Fibroblast of pulmonary artery (primary cell): ENCODE measurements at places on chromosomes 6 and 20.

- peak; percentile 84 for DNase-seq
Observed at GRCh38 chr6:166553563-166554271, 32.8 kb downstream of the RAMACL start.

DNA sequence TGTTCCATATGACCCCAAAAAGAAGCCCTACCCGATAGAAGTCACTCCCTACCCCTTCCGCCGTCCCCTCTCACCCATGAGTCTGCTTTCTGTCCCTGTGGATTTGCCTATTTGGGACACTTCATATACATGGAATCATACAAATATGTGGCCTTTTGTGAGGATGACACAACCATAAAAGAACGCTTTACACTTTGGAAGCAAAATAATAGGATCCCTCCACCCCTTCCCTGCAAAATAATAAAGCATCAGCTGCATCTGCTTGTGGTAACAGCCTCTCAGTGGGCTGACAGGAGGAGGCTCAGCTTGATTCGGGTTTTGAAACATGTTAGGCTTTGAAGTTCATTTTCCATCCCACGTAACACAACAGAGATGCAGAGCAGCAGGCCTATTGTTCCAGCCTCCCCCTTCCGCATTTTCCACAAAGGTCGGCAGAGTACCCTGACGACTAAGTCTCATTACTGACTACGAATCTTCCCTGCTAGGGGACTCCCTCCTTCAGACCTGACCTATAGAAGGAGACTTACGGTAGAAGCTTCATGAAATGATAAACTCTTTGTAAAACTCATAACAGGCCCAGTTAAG, 99.1 kb downstream of the ALDH8A1 start:
- DNase-seq: peak; percentile 87

GRCh38 chr6:63496361-63496804, 75.9 kb upstream of the LOC128125822 start:
- no peak for DNase-seq

DNA sequence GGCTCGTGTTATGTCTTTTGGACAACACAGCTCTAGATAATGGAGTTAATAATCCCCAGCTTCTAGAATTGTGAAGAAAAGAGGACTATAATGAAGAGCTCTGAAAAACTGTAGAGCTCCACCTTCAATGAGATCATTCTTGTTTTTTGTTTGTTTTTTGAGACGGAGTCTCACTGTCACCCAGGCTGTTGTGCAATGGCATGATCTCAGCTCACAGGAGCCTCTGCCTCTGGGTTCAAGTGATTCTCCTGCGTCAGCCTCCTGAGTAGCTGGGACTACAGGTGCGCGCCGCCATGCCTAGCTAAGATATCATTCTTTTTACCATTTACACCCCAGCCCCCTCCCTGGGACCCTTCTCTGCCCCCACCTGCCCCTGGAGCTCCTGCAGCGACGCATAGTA, 36.6 kb downstream of the ERGIC3 start:
- no peak for DNase-seq

DNA sequence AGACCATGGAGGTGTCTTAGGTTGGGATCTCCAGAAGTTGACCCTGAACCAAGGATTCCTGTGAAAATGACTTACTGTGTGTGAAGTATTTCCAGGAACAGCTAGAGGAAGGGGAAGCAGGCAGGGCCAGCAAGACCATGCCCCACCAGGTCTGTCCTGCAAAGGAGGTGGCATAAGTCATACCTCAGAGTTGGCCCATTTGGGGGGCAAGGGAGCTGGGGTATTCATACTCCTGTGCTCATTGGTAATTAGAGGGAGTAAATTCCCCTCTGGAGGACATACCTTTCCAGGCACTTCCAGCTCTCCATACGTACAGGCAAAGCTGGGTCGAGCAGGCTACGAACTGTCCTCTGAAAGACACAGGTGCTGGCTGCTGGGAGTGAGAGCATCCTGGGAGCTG, 72.4 kb downstream of the STK35 start:
- no peak for DNase-seq

- DNase-seq: no peak
Observed at GRCh38 chr20:46213946-46214823, 94.1 kb downstream of the CDH22 start.

DNA sequence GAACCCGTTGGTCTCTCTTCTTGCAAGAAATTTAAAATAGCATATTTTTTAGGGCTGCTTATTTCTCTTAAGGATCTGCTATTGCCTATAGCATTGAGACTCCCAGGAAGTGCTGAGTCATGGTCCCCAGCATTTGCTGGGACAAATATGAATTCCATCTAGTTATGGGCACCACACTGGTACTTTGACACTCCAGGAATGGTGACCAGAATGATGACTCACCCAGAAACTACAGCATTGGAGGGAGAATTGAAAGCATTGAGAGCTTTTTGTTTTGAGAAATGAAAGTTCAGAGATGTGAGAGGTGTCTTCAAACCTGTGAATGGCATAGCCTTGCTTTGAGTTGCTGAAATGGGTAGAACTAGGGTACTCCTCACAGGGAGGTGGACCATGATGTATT, 699.7 kb downstream of the DHX35 start:
- peak; percentile 14 for DNase-seq

DNA sequence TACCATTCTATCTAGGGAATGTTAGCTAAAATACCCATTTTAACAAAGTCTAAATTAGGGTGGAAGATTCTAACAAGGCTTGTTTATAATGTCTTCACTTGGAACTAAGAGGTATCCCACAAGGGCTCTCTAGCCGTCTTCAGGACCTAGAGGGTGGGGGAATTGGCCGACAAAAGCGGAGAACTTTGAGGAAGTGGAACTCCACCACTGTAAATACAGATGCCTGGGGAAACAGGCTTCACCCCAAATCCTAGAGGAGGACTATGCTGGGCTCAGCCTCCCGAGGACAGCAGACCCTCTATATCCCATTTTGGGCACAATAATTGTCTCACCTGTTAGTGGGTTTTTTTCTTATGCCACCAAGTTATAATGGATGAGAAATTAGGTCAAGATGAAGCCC, 58.0 kb upstream of the TFB1M start:
- no peak for DNase-seq

DNA sequence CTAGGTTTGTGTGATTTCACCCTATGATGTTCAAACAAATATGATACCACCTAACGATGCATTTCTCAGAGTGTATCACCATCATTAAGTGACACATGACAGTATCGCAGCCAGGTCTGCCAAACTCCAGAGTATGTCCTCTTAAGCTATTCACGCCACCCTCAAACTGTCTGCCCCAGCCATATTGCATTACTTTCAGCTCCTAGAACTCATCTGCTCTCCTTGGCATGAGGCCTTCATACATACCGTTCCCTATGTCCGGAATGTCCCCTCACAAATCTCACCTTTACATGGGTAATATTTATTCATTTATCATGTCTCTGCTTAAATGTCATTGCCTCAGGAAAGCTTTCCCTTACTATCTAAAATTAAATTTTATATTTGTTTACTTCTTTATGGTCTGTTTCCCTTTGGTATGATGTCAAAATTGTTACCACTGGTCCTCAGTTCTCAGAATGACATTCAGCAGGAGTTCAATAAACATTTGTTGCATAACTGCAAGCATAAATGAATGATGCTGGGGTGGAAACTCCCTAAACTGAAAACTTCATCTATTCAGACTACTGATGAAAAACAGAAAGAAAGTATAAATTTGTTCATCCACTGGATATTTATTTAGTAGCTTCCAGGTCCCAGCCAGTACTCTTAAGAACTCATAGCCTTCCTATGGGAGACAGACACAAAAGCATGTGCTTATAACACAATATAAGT, 3.2 kb downstream of the SESN1 start:
- DNase-seq: no peak

- no peak for DNase-seq
Observed at GRCh38 chr6:82891076-82891475, 174.6 kb downstream of the UBE3D start.

DNA sequence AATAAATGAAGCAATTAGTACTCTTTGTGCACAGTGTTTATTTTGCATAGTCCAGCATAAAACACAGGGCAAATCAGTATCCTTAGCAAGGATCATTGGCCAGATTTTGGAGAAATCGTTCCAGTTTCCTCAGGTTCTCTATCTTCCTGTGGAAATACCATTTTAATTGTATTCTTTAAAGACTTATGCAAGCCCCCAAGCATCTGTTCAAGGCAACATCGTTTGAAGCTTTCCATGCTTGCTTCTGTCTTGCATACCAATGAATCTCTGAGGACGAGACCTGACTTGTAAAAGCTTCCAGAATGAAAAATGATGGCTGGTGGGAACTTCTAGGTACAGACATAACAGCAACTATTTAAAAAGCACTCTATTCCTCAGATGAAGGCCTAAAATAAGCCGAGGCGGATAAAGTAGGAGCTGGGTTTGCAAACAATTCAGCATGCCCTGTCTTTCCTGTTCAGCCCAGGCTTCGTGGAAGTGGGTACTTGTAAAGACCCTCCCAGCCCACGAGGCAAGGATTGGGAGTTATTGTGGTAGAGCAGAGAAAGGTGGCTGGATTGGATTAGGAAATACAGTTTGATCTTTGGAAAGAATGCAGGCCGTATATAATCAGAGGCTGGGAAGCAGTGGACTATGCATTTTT, 21.6 kb downstream of the NRSN1 start:
- DNase-seq: no peak

DNA sequence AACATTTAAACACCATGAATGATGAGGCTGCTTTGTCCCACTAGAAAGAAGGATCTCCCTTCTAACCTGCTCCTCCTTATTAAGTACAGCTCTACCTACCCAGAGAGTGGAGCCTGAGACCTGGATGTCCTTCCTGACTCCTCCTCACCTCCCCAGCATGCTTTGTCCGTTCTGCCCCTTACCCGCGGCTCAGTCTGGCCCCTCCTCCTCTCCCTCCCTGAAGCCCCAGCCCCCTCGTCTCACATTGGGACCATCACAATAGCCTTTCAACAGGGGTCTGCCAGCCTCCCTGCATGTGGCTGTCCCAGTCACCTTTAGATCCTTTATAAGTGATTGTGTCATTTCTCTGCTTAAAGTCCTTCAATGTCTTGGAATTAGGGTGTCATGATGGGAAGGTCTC, 72.5 kb downstream of the DZANK1 start:
- no peak for DNase-seq

- DNase-seq: no peak
Observed at GRCh38 chr6:108839083-108839642, 9.1 kb upstream of the ARMC2 start.

DNA sequence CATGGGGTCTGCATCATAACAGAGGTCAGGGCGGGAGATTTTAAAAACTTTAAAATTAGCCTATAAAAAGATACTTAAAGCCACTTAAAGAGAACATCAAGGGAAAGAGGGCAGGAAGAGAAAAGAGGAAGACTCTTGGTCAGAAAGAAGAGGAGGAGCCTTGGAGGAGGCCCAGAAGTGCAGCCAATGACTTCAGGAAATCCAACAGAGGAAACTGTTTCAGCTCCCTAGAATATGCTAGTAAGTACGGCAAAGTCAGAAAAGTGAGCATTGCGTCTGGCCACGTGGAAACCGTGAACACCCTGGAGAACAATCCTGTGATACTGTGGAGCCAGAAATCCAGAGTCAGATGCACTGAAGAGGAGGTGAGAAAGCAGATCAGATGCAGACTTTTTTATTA, 22.5 kb upstream of the NHSL1 start:
- no peak for DNase-seq

DNA sequence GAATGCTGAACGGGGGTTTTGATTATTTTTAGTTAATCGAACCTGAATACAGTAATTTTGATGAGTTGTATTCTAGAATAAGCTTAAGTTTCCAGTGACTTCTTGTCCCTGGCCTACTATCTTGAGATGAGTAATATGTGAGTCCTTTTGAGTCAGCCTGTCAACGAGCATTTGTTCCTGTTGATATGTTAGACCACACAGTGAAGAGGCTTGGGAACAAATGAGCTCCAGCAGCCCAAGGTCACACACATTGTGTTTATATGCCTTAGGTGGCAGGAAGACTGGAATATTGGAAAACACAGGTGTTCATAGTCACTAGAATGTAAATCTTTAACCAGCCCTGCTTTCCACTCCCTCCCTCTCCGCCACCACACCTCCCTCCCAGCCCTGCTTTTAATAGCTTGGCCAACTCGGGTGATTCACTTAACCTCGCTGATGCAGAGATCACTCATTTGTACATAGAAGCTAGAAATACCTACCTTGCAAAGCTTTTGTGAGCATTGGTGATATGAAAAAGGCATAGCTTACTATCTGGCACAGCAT, 9.1 kb downstream of the SMPDL3A start:
- DNase-seq: peak; percentile 55

DNA sequence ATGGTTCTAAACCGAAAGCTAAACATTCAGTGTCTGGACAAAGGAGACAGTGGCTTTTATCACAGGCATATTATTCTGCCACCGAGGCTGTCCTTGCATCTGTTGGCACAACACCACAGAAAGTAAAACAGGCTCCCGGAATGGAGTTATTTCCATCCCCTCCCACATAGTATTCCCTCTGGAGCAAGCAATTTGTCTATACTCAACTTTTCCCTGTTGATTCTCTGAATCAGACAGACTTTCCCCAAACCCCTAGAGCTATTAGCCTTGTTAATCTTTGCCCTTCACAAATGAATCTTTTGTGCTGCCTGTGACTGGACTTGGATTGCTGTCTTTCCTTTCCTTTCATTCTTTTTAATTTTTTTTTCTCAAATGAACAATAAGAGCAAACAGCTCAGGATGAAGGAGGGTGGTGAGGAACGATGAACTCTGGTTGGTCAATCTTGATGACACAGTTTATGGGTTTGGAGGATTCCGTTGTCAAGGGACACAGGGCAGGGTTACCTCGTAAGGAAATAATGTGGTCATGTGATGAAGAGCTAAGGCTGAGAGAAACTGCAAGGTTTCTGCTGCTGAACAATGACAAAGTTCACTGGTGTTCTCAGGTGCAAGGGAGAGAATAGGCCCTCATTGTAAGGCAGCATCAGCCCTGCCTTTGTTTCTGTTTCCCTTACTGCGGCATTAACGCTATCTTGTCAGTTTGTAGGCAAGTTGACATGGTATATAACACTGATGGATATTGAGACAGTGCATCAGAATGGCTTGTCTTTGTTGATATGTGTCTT, 275.0 kb upstream of the BMP2 start:
- peak; percentile 55 for DNase-seq

- no peak for DNase-seq
Observed at GRCh38 chr20:46388201-46388836, 18.1 kb downstream of the ELMO2 start.

DNA sequence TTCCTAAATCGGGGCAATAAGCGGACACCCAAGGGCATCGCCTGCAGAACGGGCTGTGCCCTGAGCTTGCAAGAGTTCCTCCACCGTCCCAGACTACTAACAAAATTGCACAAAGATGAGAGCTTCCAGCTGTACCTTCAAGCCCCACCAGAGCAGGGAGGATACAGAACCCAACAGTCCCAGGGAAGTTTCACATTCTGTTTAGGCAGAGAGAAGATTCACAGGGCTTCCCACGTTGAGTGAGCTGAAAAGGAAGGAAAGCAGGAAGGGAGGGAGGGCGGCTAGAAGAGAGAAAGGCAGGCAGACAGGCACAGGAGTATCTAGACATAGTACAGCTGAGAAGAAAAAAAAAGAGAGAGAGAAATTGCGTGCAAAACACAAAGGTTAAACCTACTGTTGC, 112.6 kb upstream of the AFDN start:
- peak; percentile 43 for DNase-seq

DNA sequence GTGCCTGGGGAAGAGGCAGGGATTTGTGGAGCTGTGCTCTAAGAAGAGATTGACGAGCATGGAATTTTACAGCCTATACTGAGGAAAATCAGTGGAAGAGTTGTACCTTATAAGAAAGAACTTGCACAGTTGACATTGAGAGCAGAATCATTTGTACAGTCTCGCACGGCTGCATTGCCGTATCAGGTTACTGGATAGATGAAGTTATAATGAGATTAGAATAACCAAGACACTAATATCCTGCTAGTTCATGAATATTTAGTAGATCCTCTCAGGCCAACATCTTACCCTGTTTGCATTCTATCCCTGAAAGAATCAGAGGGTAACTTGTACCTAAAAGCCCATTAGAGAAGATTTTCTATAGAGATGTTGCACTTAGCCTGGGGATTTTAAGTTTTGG, 447.1 kb downstream of the PREX1 start:
- no peak for DNase-seq
